ENCODE measurements at places on chromosomes 6 and 20.

DNA sequence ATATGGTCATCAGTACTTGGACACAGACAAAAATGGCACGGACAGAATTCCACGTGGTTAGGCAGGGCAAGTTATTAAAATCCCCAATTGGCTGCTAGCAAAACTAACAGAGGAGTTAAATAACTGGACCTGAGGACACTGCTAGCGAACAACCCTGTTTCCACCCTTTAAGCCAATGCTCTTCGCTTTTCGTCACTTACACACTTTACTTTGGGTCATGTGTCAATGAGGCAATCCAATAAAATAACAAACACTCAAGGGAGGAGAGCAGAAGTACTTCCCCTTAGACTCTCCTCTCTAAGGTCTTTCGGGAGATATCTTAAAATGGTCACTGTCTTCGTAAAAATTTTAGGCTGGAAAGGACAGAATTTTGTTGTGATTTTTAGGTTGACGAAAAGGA is 68.6 kb downstream of the LCA5 start:
- DNase-seq, result no peak

DNA sequence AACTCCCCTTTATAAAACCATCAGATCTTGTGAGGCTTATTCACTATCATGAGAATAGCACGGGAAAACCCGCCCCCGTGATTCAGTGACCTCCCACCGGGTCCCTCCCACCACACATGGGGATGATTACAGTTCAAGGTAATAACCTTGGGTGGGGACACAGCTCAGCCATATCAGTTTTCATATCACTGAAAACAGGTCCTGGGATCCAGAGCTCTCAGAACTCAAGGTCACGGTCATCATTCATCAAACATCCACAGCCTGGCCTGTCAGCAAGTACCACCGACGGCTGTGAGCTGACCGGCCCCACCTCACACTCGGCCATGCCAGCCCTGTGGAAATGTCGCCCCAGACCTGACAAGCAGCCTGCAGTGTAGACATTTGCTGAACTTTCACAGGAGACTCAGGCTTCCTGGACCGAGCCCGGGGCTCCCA is 14.1 kb upstream of the FRMD1 start:
- no peak for DNase-seq

- DNase-seq, result no peak
Observed at GRCh38 chr6:160927416-160927815, 64.2 kb upstream of the MAP3K4 start.

- DNase-seq, result peak; percentile 85
Observed at GRCh38 chr6:148947621-148948444, 201.0 kb downstream of the UST start.

DNA sequence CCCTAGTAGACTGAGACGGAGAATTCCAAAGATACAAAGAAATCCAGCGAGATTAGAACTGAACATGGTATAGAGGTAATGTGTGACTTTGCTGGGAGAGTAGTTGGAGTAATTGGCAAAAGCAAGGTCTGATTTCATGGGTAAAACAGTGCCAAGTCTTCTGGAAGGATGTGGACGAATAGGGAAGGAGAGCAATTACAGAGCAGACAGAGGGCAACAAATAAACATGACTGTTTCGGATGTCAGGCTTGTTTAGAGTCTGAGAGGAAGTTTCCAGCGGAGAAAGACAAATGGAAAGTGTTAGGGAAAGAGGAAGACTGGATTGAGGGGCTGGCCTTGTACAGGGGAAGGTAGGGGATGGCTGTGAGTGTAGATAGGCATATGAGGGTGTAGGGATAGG is 282.2 kb upstream of the PRND start:
- DNase-seq, result no peak

GRCh38 chr6:156098839-156099238 is 643.2 kb upstream of the NOX3 start:
- DNase-seq, result no peak

GRCh38 chr6:88563277-88563625 is 397.1 kb upstream of the CNR1 start:
- DNase-seq, result no peak

GRCh38 chr6:33450434-33450833 is 3.9 kb upstream of the ZBTB9 start:
- DNase-seq, result no peak

DNA sequence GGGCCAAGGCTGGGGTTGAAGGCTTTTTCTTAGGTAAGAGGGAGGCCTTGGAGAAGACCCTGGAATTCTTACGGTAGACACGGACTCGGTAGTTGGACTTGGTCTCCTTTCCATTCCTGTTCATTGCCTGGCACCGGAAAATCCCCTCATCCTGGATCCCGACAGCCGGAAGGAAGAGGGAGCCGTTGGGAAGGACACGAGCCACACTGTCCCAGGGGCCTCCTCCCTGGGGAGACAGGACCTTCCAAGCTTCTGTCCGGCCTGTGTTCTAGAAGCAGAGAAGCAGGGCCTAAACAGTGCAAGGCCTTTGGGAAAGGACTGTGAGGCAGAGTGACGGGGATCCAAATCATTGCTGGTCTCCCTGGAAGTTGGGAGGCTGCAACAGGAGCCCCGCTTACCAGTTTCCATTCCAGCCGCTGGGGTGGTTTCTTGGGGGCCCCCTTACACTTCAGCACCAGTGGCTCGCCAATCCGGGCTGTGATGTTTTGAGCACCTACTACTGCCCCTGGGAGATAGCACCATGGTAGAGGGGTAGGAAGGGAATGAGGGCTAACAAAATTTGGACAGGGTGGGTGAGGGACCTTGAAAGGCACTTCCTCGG is 470 bp downstream of the AGER start:
- DNase-seq, result no peak

DNA sequence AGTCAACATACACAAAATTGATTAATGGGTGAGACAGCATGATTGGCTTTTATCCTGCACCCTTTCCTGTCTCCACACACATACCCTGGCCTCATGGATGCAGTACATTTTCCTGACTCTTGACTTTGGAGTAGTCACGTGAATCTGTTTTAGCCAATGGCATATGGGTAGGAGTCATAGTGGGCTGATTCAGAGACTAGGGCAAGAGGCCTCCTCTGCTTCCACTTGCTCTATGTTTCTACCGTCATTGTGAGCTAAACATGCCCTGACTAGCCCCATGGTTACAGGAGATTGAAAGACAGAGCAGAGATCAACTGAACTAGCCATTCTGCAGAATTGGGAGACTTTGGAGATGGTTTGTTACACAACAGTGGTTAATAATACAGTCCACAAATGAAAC is 850.0 kb downstream of the DHX35 start:
- DNase-seq, result no peak

DNA sequence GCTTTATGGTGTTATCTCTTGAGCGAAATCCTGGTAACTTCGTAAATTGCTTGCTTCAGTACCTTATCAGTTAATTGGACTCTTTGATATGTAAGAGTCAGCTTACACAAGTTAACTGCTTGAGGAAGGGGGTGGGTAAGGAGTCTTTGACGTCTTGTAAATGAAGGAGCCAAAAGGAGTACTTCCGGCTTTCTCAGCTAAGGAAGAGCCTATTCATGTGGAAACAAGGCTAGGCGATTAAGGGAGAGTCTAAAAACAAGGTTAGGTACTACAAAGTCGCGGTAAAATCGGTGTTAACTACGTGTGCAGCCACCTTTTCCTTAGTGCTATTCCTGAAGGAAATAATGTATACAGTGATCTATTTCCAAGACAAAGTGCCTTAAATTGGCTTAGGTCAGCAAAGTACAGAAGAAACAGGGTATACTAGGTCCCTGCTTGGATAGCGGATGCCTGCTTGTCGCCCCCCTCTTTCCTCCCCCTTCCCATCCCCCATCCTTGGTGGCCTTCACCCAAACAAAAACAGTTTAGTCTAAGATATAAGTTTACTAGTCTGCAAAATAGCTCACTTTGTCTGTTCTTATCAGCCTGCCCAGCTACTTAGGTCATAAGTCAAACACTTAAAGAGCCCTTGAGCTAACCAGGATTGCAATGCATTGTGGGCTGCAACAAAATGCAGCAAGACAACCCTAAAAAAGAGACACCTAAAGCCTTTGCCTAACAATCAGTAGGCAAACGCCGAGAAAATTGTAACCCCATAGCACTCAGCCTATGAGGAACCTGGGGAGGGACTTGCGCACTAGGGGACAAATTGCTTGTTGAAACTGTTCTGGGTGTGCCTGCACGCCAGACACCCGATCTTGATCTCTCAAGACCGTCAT is 147.3 kb downstream of the TRIM27 start:
- no peak for DNase-seq

GRCh38 chr20:64192406-64192805 is 28.2 kb downstream of the MYT1 start:
- no peak for DNase-seq

Measured in activated naive CD4-positive, alpha-beta T cell treated with anti-CD3 and anti-CD28 coated beads, Interleukin-2, amount 10 ng/mL, durations not matched to agents 7 days and 5 days (primary cell).